ENCODE measurements at places on chromosomes 3 and 15.

DNA sequence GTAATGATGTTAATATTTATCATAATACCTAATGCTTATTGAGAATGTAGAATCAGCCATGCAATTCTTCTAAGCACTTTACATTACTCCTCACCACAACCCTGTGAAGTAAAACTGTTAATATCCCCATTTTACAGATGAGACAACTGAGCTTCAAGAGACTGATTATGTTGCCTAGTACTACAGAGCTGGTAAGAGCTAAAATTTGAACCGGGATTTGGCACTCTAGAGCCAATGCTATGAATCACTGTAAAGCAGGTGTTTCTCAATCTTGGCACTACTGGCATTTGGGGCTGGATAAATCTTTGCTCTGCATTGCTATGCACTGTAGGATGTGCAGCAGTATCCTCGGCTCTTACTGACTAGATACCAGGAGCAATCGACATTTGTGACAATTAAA, 367.7 kb downstream of the MAGI1 start:
- DNase-seq = no peak

- DNase-seq = no peak
These were observed 9.1 kb downstream of the LINS1 start for GRCh38 chr15:100592898-100593297.

GRCh38 chr3:47622671-47623461, 44.2 kb upstream of the CSPG5 start:
- no peak for DNase-seq

DNA sequence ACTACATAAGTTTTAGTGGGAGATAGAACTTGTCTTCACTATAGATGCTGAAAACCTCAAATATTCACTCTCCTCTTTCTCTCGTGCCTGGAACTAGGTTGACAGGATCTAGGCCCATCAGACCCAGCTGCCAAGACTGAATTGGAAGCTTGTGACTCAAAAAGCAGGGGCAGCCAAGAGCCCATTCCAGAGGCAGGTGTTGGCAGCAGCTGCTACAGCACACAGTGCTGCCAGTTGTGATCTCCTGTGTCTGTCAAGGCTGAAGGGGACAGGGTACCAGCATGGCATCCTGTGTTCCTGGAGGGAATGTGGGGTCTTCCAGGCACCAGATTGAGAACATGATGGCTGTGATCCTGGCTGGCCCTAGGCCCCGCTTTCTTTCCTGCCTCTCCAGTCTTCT, 92.5 kb upstream of the MB21D2 start:
- DNase-seq = no peak

- no peak for DNase-seq
These were observed 126.0 kb upstream of the ANKRD28 start for GRCh38 chr3:15923640-15924405.

- no peak for DNase-seq
These were observed 126.7 kb upstream of the SAMMSON start for GRCh38 chr3:69872783-69873378.

All from stimulated activated CD4-positive, alpha-beta T cell treated with anti-CD3 and anti-CD28 coated beads, Interleukin-15, amount 100 ng/mL, for 1 hour (primary cell).